ENCODE measurements at places on chromosomes 5 and 9. TPM values are rescaled to one million over a fixed set of nuclear protein-coding genes. Genes with fewer than 3 reads are reported as not detected.

GRCh38 chr9:69347607-69348006, 22.6 kb downstream of the ENTREP1 start:
- H3K27ac ChIP-seq: no peak overlapping the region
- peaks cover 15% of the 10 kb centered on the region for H3K27me3 ChIP-seq
- H3K4me3 ChIP-seq: no peak overlapping the region
- no peak for ATAC-seq
- no peaks in the 10 kb centered on the region for H3K4me1 ChIP-seq

DNA sequence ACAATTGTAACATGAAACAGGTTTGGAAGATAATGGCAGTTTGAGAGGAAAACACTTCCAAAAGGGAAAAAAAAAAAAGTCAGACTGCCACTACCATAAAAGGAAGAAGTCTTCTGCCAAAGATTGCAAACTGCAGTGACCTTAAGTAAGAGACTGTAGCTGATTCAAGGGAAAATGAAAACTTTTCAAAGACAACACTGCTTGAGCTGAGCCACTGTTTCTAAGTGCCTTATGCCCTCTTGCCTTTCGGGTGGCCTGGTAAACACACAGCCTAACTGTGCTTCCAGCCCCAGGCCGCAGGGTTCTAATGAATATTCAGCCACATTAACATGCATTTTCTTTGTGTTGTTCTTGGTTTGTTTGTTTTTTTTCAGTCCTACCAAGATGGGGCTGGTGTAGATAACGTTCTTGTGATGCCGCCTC, 354.6 kb downstream of the BNC2 start:
- no peak for ATAC-seq
- no peaks in the 10 kb centered on the region for H3K4me1 ChIP-seq
- H3K27me3 ChIP-seq: no peaks in the 10 kb centered on the region

The SPAAR gene
- not detected for total RNA-seq

GRCh38 chr5:95969651-95970358, 8.2 kb upstream of the ELL2 start:
- H3K27me3 ChIP-seq: no peaks in the 10 kb centered on the region
- no peak overlapping the region for H3K27ac ChIP-seq
- no peak overlapping the region for H3K4me3 ChIP-seq
- ATAC-seq: no peak

- no peak for ATAC-seq
- H3K4me3 ChIP-seq: no peak overlapping the region
- H3K27ac ChIP-seq: no peak overlapping the region
- no peaks in the 10 kb centered on the region for H3K4me1 ChIP-seq
- no peaks in the 10 kb centered on the region for H3K27me3 ChIP-seq
Measured at GRCh38 chr5:91126448-91126847, 256.7 kb downstream of the ARRDC3 start.

- no peak for ATAC-seq
- H3K27ac ChIP-seq: no peak overlapping the region
- no peaks in the 10 kb centered on the region for H3K4me1 ChIP-seq
- H3K36me3 ChIP-seq: no peaks in the 10 kb centered on the region
Measured at GRCh38 chr5:99586878-99587277, 658.1 kb upstream of the CHD1 start.

- no peaks in the 10 kb centered on the region for H3K36me3 ChIP-seq
- no peak overlapping the region for H3K27ac ChIP-seq
- no peak overlapping the region for H3K4me3 ChIP-seq
- no peak for ATAC-seq
Measured at GRCh38 chr5:66810848-66811261, 214.7 kb downstream of the MAST4 start.

DNA sequence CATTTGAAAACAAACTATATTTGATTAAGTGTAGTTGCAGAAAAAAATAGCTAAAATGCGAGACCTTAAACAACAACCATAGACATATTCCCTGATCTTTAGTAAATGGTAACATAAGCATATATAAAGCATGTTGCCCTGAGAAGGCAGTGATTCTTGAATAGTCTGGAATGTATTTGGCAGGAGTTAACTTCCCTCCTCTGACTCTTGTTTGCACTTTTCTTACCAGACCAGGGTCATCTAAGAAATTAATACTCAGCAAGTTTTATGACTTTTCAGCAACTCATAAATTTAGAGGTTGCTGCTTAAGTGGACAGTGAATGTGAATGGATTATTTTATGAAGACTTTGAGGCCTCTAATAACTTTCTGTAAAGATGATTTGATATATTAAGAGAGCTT, 55.3 kb upstream of the NUDT12 start:
- H3K4me3 ChIP-seq: no peak overlapping the region
- no peak overlapping the region for H3K27ac ChIP-seq
- no peaks in the 10 kb centered on the region for H3K27me3 ChIP-seq
- ATAC-seq: no peak

GRCh38 chr5:96312383-96312782, 120.7 kb downstream of the PCSK1 start:
- H3K27ac ChIP-seq: no peak overlapping the region
- H3K27me3 ChIP-seq: peaks cover 19% of the 10 kb centered on the region
- no peak for ATAC-seq
- no peak overlapping the region for H3K4me3 ChIP-seq
- H3K36me3 ChIP-seq: no peaks in the 10 kb centered on the region
